ENCODE measurements at places on chromosomes 7 and 10.

DNA sequence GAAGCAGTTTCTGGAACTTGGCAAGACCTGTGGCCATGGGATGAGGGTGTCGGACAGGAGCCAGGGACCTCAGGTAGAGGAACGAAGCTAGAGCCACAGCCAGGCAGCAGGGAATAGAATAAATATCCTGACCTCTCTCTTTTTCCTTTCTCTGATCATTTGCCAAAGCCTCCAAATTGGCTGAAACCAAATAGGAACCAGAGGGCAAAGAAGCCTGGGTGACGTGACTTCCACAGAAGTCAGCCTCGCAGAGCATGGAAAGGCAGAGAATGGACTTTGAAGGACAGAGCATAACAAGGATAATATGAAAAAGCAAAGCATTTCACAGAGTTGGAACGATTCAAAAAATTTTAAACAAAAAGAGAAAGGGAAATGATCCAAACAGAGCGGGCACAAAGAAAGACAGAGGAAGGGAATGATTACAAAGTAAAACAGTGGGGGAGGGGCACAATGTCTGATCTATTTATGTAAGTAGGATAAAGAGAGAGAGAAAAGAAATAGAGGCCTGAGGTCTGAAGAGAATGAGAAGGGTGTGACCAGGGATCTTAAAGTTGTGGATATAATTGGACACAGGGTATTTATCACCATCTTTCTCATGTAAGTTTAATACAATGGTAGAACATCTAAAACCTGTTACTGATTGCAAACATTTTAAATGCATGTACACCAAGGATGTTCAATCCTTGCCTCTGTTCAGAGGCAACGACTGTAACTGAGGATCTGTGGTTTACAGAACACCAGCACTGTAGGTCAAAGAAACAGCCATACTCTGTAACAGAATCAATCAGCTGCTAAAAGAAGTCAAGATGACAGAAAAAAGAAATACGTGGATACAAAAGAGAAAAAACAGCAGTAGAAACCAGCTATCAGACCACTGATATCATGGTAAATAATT, 4.5 kb upstream of the ZEB1 start:
- DNase-seq = no peak

- no peak for DNase-seq
These were observed 300.1 kb downstream of the PTEN start for GRCh38 chr10:88163572-88163971.

- no peak for DNase-seq
These were observed 170.1 kb downstream of the PKD1L1 start for GRCh38 chr7:47778153-47778661.

DNA sequence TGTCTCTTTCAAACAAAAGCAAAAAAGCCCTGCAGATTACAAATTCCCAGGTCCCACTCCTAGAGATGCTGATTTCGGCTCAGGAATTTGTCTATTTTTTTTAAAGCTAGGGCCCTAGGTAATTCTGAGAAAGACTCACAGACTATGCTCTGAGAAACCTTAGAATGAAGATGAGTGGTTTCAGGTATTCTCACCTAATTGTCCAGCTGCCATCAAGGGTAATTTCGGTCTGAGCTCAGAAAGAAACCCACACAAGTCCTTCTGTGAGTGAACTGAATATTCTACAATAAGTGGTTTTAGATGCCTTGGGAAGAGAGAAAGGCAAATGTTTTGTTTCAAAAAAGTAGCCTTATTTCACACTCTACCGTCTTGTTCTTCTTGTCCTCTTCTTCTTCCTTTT, 45.7 kb downstream of the DCLRE1A start:
- no peak for DNase-seq

DNA sequence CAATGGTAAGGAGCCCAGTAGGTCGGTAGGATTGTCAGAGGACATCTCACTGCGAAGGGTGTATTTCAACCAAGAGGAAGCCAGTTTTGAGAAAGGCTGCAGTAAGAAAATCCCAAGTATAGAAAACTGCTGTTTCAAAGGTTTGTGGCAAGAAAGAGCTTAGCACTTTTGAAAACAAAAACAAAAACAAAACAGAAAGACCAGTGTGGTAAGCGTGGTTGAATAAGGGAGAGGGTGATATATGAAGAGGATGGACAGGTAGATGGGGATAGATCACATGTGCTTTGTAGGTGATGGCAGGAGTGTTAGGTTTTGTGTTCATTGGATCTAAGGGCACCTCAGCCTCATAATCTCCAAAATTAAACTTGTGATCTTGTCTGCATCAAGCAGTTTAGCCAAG, 141.6 kb upstream of the WNT16 start:
- DNase-seq = no peak

- DNase-seq = no peak
These were observed 186.8 kb downstream of the CTTNBP2 start for GRCh38 chr7:117686311-117686935.
